ENCODE measurements at places on chromosomes 6 and 20. TPM values are rescaled to one million over a fixed set of nuclear protein-coding genes. Genes with fewer than 3 reads are reported as not detected.

The RAB44 gene
- total RNA-seq = not detected

The LPA gene
- total RNA-seq = not detected

The IL17A gene
- total RNA-seq = not detected

The GABRR2 gene
- 0.09 TPM for total RNA-seq

The GGTLC1 gene
- total RNA-seq = not detected

The BANF2 gene
- not detected for total RNA-seq

The PTPRT gene
- total RNA-seq = not detected

The ZBTB46 gene
- total RNA-seq = 1.1 TPM

The POU5F1 gene
- not detected for total RNA-seq

The RBM39 gene
- total RNA-seq = 510 TPM

The DEFB128 gene
- not detected for total RNA-seq

The CST2 gene
- total RNA-seq = not detected

The C6orf52 gene
- not detected for total RNA-seq

The BMP5 gene
- not detected for total RNA-seq

The HCRTR2 gene
- not detected for total RNA-seq

The LCA5 gene
- 12.1 TPM for total RNA-seq

The RAET1L gene
- not detected for total RNA-seq

The GJA1 gene
- 251 TPM for total RNA-seq

The ENPP3 gene
- total RNA-seq = not detected

The SLC23A2 gene
- total RNA-seq = 24.6 TPM

The CRISP3 gene
- not detected for total RNA-seq

The MYBL2 gene
- 1.6 TPM for total RNA-seq

The APOM gene
- not detected for total RNA-seq

The HTR1E gene
- not detected for total RNA-seq

The MRPS18B gene
- 110 TPM for total RNA-seq

The BHLHE23 gene
- not detected for total RNA-seq

The TGM3 gene
- total RNA-seq = 0.08 TPM

The TNNC2 gene
- total RNA-seq = 0.45 TPM

The BTNL2 gene
- not detected for total RNA-seq

The ENPP4 gene
- total RNA-seq = 0.99 TPM

The CCN5 gene
- 266 TPM for total RNA-seq

The TRIM10 gene
- total RNA-seq = not detected

The ZSCAN26 gene
- 20.8 TPM for total RNA-seq

The CGA gene
- total RNA-seq = not detected

The VIP gene
- not detected for total RNA-seq

The FAM110A gene
- 5.4 TPM for total RNA-seq

The OR12D3 gene
- not detected for total RNA-seq

The GHRH gene
- total RNA-seq = not detected

The SIRPD gene
- not detected for total RNA-seq

The HTR1B gene
- total RNA-seq = under 0.01 TPM

The FOXF2 gene
- 0.25 TPM for total RNA-seq

The C6orf141 gene
- 5.7 TPM for total RNA-seq

The DOK5 gene
- total RNA-seq = 85.6 TPM

The TUBE1 gene
- total RNA-seq = 38.2 TPM

The MBOAT1 gene
- total RNA-seq = 5.0 TPM

The FARS2 gene
- 25.5 TPM for total RNA-seq

The CFB gene
- total RNA-seq = 32.9 TPM

Measured in fibroblast of the aortic adventitia (primary cell).